ENCODE measurements at places on chromosomes 2 and 18.

DNA sequence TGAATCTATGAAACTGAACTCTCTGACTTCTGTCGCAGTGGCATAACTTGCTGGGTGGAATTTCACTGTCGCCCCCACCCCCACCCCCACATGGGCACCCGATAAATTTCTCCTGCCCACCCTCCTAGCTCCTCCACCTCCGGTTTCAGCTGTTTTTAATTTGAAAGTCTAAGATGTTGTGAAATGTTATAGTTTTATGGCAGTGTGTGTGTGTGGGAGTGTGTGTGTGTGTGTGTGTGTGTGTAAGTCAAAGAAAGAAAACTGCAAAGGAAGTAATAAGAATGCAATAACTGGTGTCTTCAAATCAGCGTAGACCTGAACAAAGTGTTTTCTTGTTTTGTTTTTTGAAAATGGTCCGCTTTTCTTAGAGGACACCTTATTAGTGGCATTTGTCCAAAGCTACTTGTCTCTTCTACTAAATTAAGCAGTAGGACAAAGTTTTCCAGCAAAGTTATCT, 388 bp downstream of the DTNA start:
- DNase-seq, result peak; percentile 47

DNA sequence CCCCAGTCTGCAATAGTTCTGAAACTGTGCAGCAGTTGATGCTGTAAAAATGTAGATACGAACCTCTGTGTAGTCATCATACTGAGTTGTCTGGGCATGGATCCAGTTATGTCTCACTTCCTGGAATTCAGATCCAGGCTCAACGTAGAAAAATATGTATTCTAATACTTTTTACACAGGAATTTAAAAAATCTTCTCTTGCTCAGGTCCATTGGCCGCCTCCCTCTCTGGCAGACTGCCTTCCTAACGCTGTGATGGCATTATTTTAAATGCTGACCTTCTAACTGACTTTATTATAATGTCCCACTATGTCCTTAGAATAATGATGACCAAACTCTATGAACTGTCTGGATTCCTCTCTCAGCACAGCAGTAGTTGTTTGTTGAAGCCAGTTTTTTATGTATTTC, 119.6 kb downstream of the FEZ2 start:
- DNase-seq, result peak; percentile 86

- DNase-seq, result no peak
Observed at GRCh38 chr2:197615016-197615652, 60.3 kb downstream of the RFTN2 start.

- DNase-seq, result no peak
Observed at GRCh38 chr2:200077838-200078237, 122.5 kb downstream of the MAIP1 start.

GRCh38 chr2:119809339-119810048, 49.8 kb downstream of the PTPN4 start:
- DNase-seq, result peak; percentile 53

GRCh38 chr2:673615-674320, 3.4 kb downstream of the TMEM18 start:
- DNase-seq, result peak; percentile 11

DNA sequence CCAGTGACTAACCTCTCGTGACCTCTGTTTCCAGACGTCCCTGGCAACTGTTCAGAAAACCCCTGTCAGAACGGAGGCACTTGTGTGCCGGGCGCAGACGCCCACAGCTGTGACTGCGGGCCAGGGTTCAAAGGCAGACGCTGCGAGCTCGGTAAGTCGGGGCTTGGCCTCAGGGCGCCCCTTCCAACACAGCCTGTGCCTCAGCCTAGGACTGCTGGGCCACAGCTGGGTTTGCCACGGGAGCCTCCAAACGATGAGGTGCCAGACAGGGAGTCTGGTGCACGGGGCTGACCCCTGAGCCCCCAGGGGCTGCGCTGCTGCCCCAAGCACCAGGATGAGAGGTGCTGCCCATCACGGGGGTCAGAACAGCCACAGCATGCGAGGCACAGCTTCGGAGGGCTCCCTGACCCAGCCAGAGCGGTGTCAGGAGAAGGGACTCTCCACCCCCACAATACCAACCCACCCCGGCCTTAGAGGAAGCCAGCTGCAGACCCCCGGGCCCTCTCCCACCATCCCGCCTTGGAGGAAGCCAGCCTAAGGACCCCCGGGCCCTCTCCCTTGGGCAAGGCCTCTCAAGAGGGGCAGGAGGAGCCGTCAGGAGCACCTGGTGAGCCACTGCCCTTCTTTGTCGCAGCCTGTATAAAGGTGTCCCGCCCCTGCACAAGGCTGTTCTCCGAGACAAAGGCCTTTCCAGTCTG, 20.3 kb downstream of the MTERF4 start:
- no peak for DNase-seq

DNA sequence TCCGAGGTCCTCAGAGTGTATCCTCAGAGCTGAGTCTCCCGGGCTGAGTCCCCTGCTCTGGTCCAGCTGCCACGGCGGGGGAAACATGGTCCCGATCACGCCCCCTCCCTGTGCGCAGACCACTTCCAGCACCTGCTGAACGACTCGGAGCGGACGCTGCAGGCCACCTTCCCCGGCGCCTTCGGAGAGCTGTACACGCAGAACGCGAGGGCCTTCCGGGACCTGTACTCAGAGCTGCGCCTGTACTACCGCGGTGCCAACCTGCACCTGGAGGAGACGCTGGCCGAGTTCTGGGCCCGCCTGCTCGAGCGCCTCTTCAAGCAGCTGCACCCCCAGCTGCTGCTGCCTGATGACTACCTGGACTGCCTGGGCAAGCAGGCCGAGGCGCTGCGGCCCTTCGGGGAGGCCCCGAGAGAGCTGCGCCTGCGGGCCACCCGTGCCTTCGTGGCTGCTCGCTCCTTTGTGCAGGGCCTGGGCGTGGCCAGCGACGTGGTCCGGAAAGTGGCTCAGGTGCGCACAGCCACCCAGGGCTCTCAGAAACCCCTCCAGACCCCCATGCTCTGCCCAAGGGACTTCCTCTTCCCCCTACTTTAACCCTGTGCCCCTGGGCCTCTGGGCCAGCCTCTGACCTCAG, 26.7 kb downstream of the GPC1 start:
- DNase-seq, result no peak

DNA sequence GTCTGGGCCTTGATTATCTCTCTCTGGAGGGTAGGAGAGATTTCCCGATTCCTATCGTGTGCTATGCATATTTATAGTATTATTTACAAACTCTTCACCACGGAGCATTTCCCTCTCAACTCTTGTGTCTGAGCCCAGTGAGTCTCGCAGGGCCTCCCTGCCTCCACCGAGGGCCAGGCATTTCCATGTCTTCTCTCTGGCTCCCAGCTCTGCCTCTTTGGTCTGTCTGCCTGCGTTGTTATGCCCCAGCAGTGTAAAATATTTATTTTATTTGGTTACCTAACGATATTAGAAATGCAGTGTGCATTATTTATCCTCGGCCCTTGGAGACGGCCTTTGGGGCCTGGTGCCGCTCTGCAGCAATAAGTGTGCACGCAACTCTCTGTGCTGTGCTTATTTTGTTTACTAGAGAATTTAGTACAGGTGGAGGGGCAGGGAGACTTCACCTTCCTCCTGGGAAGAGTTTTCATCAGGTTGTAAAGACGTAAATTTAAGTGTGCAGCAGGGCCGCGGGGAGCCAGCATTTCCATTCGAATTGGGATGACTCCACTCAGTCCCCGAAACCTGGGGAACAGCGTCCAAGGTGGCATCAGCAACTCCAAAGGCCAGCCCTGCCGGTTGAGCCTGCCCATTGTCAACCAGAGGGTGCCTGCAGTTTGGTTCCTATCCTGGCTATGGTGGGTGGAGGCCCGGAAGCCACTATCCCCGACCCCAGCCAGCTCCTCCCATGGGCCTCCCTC, 100.2 kb downstream of the PTGR3 start:
- DNase-seq, result no peak

DNA sequence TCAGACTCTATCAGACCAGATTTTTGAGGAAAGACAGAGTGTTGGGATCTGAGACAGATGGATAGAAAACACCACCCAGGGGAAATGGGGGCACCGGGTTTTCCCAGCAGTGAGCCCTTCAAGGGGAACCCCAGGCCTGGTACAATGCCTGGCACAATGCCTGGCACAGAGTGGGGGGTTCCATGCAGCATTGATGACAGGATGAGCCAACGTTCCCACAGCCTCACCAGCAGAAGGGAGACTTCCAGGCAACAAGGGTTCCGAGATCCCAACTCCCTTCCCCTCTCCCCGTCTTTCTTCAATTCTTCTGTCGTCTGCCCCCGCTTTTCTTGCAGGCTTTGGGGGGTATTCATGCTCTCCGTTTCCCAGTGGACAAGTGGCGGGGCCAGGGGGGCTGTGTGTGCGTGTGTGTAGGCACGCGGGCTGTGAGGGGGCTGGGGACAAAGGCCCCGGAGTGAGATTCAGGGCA, 132.1 kb upstream of the HAAO start:
- DNase-seq, result no peak

- DNase-seq, result no peak
Observed at GRCh38 chr2:230358305-230358704, 31.3 kb downstream of the SP140L start.

GRCh38 chr2:101879466-101879865, 112.3 kb upstream of the IL1R2 start:
- no peak for DNase-seq

GRCh38 chr2:119846021-119846420, 86.3 kb downstream of the PTPN4 start:
- no peak for DNase-seq

DNA sequence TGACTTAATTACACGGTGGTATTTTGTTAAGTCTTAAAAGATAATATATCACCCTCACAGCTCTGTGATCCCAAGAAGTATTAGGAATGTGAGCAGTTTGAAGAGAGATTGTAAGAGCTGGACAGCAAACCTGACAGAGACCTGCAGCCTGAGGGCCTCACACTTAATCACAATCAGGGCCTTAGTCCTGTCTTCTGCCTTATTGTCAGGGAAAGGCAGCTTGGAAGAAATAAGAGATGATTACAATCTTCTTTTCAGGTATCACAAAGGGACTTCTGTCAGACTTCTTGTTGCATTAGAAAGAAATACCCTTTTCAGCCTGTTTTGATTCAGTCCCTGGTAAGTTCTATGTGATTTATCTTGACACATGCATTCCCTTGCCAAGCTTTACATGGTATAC, 1433.8 kb upstream of the SLC39A10 start:
- DNase-seq, result no peak

- DNase-seq, result peak; percentile 7
Observed at GRCh38 chr2:61356261-61356957, 114.5 kb downstream of the USP34 start.

DNA sequence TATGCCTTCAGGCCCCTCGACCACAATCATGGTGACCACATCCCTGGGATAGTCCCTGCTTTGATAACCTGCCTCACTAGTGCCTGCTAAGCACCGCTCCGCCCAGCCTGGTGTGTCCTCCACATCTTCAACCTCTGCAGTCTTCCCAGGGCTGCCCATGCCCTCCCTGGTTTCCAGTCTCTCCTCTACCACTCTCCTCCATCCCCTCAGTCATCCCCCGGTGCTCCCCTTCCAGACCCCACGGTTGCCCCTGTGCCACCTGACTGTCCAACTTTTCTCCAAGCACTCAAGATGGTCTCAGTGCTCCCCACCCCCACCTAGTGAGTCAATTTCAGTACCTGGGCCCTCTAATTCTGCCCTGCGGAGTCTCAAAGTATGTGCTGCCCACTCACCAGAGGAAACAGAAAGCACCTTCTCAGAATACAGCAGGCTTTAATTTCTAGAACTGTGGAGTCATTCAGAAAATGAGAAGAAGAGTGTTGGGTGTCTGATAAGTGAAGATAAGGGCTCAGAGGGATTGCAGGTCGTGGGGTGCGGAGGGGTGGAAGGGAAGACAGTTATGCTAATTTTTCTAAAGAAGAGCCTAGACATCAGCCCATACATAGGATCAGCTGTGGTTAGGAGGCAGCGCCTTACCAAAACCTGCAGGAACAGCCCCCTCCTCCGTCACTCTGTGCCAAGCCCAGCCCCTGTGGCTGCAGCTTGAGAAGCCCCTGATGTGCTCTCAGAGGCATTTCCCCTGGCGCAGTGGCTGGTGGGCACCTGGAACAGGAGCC, 53.6 kb upstream of the CAB39 start:
- no peak for DNase-seq

DNA sequence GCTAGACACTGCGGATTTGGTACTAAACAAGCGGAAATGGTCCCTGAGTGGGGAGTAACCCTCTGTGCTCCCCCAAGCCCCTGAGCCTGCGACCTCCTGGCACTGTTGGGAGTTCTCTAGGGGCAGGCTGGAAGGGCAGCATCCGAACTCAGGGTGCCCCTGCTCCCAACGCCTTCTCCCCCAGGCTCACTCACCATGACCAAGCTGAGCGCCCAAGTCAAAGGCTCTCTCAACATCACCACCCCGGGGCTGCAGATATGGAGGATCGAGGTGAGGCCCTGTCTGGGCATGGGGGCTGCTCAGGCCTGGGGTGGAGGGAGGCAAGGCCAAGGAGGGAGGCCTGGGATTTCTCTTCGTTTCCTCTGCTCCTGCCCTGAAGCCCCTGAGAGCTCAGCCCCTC, 4.7 kb downstream of the VIL1 start:
- DNase-seq, result no peak

GRCh38 chr2:220279372-220279771, 651.9 kb downstream of the SLC4A3 start:
- peak; percentile 51 for DNase-seq

DNA sequence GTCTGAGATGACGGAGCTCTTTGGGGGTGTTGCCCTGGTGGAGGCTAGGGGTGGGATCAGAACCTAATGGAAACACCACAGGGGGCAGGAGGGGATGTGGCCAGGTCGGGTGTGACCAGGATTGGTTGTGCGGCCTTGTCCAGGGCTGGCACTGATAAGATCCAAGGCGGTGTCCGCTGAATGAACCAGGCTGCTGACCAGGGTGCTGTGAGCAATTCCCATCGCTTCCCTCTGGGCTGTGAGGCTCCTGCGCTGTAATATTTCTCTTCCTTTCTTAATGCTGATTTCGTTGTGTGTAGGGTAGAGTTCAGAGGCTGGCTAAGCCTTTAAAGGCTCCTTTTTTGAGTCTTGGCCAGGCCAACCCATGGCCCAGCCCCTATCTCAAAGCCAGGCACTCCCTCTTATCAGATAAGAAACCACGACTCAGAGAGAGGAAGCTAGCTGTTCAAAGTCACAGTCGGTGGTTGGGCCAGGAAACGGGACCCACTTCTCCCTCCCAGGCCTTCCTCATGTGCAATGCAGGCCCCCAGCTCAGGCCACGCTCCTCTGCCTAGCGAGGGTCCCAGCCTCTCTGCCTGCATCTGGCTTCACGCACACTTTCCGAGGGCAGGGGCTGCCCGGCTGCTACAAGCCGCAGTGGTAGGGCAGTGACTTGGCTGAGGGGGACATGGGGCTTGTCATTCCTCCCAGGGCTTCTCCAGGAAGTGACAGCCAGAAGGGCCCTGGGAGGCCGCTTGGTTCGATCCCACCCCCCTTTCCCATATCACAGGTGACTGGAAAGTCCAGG, 26.0 kb upstream of the FOSL2 start:
- DNase-seq, result no peak
